ENCODE measurements at places on chromosomes 6 and 20. TPM values are rescaled to one million over a fixed set of nuclear protein-coding genes. Genes with fewer than 3 reads are reported as not detected.

DNA sequence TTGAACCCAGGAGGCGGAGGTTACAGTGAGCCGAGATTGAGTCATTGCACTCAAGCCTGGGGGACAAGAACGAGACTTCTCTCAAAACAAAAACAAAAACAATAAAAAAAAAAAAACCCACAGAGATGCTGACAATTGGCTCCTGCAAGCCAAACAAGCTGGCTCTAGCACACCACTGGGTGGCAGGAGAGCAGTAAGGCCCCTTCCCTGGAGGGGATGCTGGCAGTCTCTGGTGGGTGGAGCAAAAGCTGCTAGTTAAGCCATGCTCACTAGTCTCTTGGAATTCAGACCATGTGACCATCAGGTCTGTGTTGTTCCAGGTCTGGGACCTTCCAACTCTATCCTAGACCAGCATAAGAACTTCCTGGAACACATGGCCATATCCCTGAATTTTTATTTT is 18.9 kb upstream of the DSN1 start:
- no peaks in the 10 kb centered on the region for H3K4me1 ChIP-seq
- no peaks in the 10 kb centered on the region for H3K27me3 ChIP-seq
- no peaks in the 10 kb centered on the region for H3K36me3 ChIP-seq
- H3K27ac ChIP-seq, result no peak overlapping the region
- H3K4me3 ChIP-seq, result no peak overlapping the region
- DNase-seq, result peak; percentile 85

GRCh38 chr20:20462185-20462584 is 94.3 kb downstream of the INSM1 start:
- H3K4me1 ChIP-seq, result no peaks in the 10 kb centered on the region
- DNase-seq, result no peak
- no peaks in the 10 kb centered on the region for H3K36me3 ChIP-seq
- H3K4me3 ChIP-seq, result no peak overlapping the region
- no peak overlapping the region for H3K27ac ChIP-seq
- H3K27me3 ChIP-seq, result no peaks in the 10 kb centered on the region

DNA sequence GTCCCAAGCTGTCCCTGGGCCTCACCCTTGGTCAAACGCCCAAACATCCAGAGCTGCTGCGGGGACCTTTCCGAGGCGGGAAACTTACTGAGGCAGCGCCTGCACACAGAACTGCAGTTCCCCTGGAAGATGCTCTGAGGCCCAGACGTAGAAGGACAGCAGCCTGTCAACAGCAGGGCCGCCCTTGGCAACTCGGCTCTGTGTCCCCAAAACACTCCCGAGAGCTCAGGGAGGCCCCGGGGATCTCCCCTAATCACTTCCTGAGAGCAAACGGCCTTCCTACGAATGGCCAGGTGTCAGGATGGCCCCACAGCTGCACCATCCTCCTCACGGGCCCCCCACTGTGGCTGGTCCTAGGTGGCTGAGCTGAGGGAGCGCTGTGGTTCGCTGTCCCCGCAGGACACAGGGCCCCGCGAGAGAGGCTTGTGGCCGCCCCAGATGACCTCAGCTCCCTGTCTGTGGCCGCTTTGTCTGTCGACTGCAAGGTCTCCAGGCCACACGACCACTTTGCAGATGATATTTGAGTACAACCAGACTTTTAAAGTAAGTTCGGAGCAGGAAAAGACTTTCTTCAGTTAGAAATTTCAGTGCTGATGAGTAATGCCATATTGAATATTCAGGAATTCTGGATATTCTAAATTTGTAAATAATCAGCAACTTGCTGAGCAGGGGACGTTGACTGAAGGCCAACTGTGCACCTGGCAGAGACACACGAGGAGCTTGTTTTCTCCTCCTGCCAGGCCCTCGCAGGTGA is 46.0 kb downstream of the DLL1 start:
- H3K27ac ChIP-seq, result no peak overlapping the region
- H3K27me3 ChIP-seq, result peaks cover 62% of the 10 kb centered on the region
- H3K36me3 ChIP-seq, result no peaks in the 10 kb centered on the region
- no peak for DNase-seq

DNA sequence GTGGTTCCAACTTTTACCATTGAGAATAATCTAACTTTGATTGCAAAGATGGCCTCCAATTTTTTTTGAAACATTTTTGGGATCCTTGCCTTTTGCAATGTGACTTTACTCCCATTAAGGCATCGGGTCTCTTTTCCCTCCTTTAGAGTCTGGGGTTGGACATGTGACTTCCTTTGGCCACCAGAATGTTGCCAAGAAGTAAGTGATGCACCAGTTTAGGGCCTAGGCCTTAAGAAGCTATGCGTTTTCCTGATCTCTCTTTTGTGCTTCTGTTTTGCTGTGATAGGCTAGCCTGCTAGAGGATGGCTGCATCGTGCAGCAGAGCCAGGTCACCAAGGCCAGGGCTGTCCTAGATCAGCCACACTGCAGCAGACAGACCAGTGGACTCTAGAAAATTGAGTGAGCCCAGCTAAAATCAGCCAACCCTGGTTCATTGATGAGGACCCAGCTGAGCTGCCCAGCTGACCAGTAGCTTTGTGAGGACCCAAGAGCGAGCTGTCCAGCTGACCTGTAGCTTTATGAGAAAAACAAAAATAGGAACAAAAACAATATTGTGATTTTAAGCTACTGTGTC is 594.0 kb upstream of the JAG1 start:
- H3K27me3 ChIP-seq, result no peaks in the 10 kb centered on the region
- no peak overlapping the region for H3K4me3 ChIP-seq
- peaks cover 21% of the 10 kb centered on the region for H3K4me1 ChIP-seq
- H3K27ac ChIP-seq, result peak overlapping the region; percentile 28

LEMD2 gene
- 65.9 TPM for total RNA-seq

DNA sequence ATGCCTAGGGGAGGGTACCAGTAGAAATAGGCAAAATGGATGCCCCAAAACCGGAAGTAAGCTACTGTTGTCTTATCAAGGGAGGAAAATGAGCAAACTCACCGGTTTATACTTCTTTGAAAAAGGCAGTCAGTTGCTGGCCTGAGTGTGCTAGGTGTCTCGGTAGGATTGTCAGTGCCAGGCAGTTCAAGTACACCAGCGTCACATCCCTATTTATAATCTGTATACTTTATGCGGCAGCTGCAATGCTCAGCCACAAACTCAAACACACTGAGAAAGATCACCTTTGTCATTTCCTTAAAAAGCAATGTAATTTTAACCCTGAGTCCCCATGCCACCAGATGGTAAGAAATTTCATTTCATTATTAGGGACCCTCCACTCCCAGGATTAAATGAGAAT is 196.2 kb downstream of the EYA2 start:
- no peak for DNase-seq
- no peaks in the 10 kb centered on the region for H3K27me3 ChIP-seq
- H3K36me3 ChIP-seq, result no peaks in the 10 kb centered on the region
- H3K4me1 ChIP-seq, result no peaks in the 10 kb centered on the region
- no peak overlapping the region for H3K27ac ChIP-seq

- no peaks in the 10 kb centered on the region for H3K36me3 ChIP-seq
- no peaks in the 10 kb centered on the region for H3K4me1 ChIP-seq
- DNase-seq, result no peak
- H3K4me3 ChIP-seq, result no peak overlapping the region
- no peak overlapping the region for H3K27ac ChIP-seq
These were observed 205.6 kb upstream of the RIN2 start for GRCh38 chr20:19552221-19553180.

SAMD3 gene
- not detected for total RNA-seq

RBBP8NL gene
- total RNA-seq, result 8.7 TPM

- H3K27me3 ChIP-seq, result no peaks in the 10 kb centered on the region
- no peak overlapping the region for H3K4me3 ChIP-seq
- no peaks in the 10 kb centered on the region for H3K36me3 ChIP-seq
- DNase-seq, result no peak
- no peak overlapping the region for H3K27ac ChIP-seq
- peaks cover 25% of the 10 kb centered on the region for H3K4me1 ChIP-seq
These were observed 7.2 kb upstream of the C6orf141 start for GRCh38 chr6:49543087-49543858.

DNA sequence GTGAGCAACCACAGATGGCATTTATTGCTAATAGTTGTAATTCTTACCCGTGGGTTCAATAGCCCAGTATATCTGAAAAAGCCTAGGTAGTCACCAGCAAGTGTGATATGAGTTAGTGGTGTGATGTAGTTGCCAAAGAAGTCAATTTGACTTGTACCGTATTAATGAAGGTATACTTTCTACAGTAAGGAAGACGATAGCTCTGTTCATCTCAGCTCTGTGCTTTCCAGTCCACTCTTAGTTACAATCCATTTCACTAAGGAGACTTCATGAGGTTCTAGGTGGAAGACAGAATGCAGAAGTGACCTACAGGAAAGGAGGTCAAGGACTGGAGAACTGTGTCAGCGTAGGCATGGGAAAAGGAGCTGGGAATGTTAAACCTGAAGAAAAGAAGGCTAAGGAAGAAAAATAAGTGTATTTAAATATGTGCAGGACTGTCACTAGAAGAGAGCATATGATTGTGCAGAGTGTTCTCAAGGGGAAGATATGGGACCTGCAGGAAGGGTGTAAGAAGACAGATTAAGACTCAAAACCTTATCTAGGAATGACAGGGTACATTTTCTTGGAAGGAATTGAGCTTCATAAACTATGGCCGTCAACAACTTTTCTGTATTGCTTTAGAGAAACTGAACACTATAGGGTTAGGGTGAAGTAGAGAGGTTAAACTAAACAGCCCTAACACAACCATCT is 116.9 kb upstream of the SCGN start:
- no peaks in the 10 kb centered on the region for H3K36me3 ChIP-seq
- H3K4me1 ChIP-seq, result no peaks in the 10 kb centered on the region
- DNase-seq, result no peak
- H3K4me3 ChIP-seq, result no peak overlapping the region

DNA sequence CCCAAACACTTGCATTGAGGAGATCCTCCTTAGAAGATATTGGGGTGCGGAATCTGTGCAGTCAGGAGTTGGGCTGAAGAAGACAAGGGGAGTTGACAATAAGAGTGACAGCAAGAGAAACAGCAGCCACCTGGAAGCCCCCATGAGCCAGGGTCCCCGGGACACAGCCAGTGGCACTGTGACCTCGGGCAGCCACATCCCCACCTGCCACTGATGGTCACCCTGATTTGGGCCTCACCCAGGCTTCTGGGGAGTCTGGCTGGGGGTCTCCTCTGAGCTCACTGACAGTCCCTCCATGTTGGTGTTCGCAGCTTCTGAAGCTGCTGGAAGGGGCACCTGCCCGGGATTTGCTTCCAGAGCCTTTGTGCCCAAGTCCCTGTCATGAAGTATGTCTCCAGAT is 123.5 kb downstream of the TTLL2 start:
- no peaks in the 10 kb centered on the region for H3K36me3 ChIP-seq
- no peak overlapping the region for H3K27ac ChIP-seq
- no peaks in the 10 kb centered on the region for H3K4me1 ChIP-seq
- H3K27me3 ChIP-seq, result peaks cover 67% of the 10 kb centered on the region
- no peak for DNase-seq

DNA sequence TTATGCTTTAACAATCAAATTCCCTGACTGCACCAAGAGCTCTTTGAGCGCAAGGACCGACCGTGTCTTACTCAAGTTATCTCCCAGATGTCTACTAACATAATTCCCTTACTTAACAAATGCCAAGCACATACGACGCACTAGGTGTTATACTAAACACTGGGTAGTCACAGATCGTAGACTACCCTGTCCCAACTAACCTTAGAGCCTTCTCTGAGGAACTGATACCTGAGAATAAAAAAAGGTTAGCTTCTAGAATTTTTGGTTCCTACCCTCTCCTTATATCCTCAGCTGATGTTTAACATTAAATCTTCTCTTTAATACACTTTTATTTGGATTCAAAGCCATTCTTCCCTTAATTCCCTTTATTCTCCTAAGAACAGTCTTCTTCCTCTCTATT is 38.5 kb downstream of the EPB41L2 start:
- H3K27ac ChIP-seq, result no peak overlapping the region
- H3K4me1 ChIP-seq, result peaks cover 9% of the 10 kb centered on the region
- no peak for DNase-seq
- no peak overlapping the region for H3K4me3 ChIP-seq
- H3K36me3 ChIP-seq, result no peaks in the 10 kb centered on the region

DNA sequence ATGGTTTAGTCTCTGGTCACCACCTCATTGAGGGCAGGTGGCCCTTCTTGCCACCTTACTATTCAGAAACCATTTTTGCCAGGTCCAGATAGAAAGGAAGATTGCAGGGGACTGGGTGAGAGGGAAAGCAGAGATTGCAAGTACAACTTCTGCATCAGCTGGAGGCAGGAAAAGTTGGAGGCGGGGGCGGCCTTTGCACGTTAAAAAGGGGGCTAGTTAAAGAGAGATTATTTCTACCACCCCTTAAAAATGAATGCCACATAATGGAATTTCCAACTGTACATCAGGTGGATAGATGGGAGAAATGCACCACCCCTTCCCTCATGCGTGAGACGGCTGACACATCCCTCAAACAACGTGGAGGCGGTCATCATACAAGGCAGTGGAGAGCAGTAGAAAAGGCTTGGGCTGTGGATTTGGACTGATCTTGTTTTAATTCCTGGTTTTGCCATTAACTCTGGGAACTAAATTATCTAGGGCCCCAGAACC is 95.4 kb upstream of the CNKSR3 start:
- H3K27me3 ChIP-seq, result no peaks in the 10 kb centered on the region
- no peaks in the 10 kb centered on the region for H3K36me3 ChIP-seq
- no peaks in the 10 kb centered on the region for H3K4me1 ChIP-seq
- DNase-seq, result no peak

COMMD7 gene
- total RNA-seq, result 42.3 TPM

PIM1 gene
- 60.3 TPM for total RNA-seq

GRCh38 chr6:92427453-92427852 is 991.9 kb downstream of the EPHA7 start:
- H3K27me3 ChIP-seq, result no peaks in the 10 kb centered on the region
- H3K4me3 ChIP-seq, result no peak overlapping the region
- H3K4me1 ChIP-seq, result no peaks in the 10 kb centered on the region
- DNase-seq, result no peak
- H3K27ac ChIP-seq, result no peak overlapping the region
- H3K36me3 ChIP-seq, result no peaks in the 10 kb centered on the region

DNA sequence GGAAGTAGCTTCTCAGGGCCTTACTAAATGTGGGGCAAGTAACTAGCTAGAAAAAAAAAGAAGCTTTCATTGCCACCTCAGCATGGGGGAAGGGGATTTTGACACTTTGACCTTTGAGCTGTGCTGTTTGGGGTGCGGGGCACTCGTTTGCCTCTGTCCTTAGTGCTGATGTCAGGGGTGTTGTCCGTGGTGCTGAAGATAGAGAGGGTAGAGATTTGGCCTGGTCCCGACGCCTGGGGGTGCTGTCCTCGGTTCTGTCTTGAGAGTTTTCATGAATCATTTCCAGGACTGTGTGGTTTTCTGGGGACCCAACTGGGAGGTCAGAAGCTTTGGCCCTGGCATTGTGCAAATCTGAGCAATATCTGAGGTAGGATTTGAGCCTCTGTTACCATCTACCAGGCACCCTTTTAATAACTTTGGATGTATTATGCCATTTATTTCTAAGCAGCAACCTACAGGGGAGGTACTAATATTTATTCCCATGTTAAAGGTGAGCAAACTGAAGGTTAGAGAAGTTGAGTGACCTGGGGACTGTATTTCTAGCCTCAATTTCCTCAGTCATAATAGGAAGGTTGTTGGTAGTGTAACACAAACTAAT is 78.0 kb downstream of the DLGAP4 start:
- H3K27me3 ChIP-seq, result peaks cover 50% of the 10 kb centered on the region
- peak; percentile 37 for DNase-seq
- H3K27ac ChIP-seq, result no peak overlapping the region
- no peaks in the 10 kb centered on the region for H3K4me1 ChIP-seq
- no peak overlapping the region for H3K4me3 ChIP-seq

All from PC-9 (cell line).